ENCODE measurements at places on chromosomes 7 and 10.

- DNase-seq = no peak
Measured at GRCh38 chr10:22515009-22515408, 169.7 kb downstream of the SPAG6 start.

DNA sequence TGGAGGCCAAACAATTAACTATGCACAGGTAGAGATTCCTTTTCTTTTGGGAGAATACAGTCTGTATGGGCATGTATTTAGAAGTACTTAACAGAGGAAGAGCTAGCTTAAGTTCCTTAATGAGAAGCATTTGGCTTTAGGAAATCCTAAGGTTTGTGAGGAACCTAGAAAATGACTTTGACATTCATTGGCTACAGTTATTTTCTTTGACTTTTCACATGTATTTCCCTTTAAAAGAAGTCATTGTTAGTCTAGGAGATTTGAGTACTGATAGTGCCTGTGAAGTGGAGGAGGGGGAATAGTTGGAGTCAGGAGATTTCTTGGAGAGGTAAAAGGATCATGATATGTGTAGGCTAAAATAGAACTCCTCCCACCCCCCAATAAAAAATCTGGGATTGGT, 3.6 kb downstream of the HELLS start:
- DNase-seq = no peak

- DNase-seq = no peak
Measured at GRCh38 chr10:1187151-1187854, 131.1 kb downstream of the WDR37 start.

- peak; percentile 96 for DNase-seq
Measured at GRCh38 chr7:149714081-149714909, 59.1 kb downstream of the ZNF467 start.

DNA sequence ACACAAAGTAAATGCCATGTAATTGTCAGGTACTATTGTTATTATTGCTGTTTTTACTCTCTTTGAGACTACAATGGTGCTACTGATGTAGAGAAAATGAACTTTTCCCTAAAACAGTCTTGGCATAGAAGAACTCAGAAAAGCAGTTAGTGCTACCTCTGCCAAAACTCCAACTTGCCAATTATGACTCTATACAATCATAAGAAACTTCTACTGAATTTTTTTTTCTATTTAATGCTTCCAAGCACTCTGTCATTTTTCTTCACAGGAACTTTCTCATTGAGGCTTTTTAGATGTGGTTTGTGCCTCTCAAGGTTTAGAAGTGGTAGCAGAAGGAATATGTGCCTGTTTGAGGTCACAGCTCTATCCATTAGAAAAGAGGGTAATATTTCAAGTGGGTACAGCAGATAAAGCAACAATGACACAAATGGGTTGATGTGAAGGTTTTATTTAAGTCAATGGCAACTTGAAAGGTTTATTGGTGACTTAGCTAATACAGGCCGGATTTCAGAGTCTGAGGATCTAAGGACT, 64.0 kb upstream of the FERD3L start:
- no peak for DNase-seq

GRCh38 chr7:121793716-121794115, 79.2 kb upstream of the PTPRZ1 start:
- DNase-seq = no peak

GRCh38 chr7:155796381-155797261, 15.6 kb downstream of the SHH start:
- DNase-seq = peak; percentile 79

DNA sequence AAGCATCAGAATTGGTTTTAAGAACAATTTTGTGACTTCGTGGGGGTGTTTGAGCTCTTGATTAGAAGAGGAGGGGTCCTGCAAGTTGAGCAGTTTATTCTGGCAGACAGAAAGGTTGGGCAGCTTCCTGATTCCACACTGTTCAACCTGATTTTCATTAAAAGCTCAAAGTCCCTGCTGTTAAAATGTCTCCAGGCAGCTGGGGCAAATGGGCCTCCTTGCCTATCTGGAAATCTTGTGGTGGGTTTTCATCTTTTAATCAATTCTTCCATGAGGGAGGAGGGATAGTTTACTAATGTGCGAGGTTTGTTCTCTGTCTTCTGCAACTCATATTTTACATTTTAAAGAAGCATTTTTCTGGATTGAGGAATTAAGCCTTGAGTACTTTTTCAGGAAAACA, 276.7 kb downstream of the NXPH1 start:
- DNase-seq = no peak

DNA sequence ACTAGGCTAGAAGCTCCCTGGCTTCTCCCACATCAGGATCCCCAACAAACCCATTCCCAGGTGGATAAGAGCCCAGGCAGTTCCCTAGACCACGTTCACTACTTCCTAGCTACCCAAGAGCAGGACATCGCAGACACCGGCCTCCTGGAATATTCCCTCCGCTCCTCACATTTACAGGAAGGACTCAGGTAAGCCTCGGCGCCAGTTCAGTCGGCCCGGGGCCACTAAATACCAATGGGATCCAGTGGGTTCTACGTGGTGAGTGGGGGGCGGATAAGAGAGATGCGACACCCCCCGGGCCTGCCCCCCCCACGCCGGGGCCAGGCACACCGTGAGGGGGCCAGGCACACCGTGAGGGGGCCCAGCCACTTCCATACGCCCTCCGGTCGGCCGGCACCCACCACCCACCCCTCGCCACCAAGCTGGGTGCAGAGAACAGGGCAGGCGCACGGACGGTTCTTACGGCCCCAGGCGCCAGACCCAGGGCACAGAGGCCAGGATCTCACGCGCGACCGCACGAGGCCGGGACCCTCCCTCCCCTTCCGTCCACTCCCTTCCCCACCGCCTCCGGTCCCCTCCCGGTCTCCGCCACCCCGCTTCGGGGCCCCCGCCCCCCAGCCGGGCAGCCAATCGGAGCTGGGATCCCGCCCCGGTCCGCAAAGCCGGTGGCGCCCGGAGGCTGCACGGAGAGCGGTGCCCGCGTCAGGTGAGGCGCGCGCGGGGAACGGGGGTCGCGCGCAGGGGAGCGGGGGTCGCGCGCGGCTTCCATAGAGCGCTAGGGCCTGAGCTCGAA, at the start of gene BLVRA:
BLVRA (plus strand) TSS at position 652 of the 793 bp plus-strand sequence. CDS start 12,479 bp downstream, outside the sequence.
- DNase-seq = peak; percentile 80

GRCh38 chr10:56928714-56929113, 567.7 kb upstream of the ZWINT start:
- DNase-seq = no peak

- DNase-seq = no peak
Measured at GRCh38 chr7:66258409-66258808, 53.3 kb downstream of the TPST1 start.

GRCh38 chr7:4612939-4613841, 68.9 kb upstream of the FOXK1 start:
- peak; percentile 80 for DNase-seq

GRCh38 chr7:101200862-101201599, at the start of gene MOGAT3:
Gene MOGAT3, minus strand, starts transcription at chr7:101201036. Its CDS starts 182 bp downstream, at chr7:101200854.
- no peak for DNase-seq

DNA sequence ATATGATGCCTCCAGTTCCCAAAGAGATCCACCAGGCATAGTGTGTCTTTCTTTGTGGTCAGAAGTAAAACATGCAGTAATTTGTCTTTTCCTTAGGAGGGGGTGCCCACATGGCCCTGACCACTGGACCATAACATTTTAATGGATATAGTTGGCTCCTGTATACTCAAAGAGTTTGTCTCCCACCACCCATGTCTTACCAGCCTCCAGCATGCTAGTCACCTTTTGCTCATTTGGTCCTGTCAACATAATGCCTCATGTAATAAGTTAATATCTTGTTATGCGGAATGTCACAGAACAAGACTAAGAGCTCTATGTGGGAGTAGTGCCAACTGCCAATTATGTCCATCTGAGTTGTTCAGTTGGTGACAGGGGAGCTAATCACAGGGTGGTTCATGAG, 83.4 kb upstream of the IFRD1 start:
- DNase-seq = no peak

GRCh38 chr10:21733710-21734109, 199.7 kb downstream of the MLLT10 start:
- DNase-seq = no peak

- no peak for DNase-seq
Measured at GRCh38 chr10:43118631-43119415, 19.4 kb upstream of the CSGALNACT2 start.

DNA sequence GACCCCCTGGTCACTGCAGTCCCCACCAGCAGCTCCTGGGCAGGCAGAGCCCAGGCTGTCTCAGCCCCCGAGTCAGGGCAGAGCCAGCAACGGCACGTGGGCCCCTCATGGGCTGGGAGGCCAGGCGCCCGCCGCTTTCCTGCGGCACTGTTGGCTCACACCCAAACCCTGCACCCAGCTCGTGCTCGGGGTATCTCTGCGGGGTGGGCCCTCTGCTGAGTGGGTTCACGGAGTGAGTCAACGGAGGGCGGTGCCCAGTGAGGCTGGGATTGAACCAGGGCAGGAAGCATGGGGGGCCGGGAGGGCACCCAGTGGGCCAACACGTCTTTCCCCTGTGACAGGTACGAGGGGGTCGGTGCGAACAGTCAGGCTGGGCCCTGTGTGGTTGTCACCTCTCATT, 28.9 kb downstream of the ADAP1 start:
- peak; percentile 69 for DNase-seq

DNA sequence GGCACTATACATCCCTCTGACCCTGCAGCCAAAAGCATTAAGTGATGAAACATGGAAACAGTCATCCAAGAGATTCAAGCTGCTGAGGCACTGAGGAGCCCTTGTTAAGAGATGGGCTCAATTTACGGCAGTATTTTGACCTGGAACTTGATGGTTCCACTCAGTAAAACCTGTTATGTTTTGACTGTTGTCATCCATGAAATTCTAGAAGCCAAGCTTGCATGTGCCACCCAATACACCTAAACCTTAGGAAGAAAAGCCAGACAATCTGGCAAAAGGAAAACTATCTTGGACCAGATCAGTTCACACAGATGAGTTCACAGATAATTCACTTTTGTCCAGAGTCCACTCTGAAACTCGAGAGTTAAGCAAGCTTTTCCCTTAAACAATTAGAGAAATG, 53.2 kb downstream of the ICA1 start:
- DNase-seq = no peak

- DNase-seq = no peak
Measured at GRCh38 chr10:10915215-10915614, 102.5 kb upstream of the CELF2 start.

GRCh38 chr7:124930173-124930623, 573 bp upstream of the POT1 start:
- DNase-seq = no peak
